Thoracic aorta (tissue), 2 donors: ENCODE measurements at places on chromosomes 1 and 21. TPM values are rescaled to one million over a fixed set of nuclear protein-coding genes. Genes with fewer than 3 reads are reported as not detected.

GRCh38 chr1:82108843-82109242 lies 308.1 kb downstream of the ADGRL2 start:
- H3K36me3 ChIP-seq = no peaks in the 10 kb centered on the region
- H3K4me1 ChIP-seq = peaks cover 14% of the 10 kb centered on the region
- H3K4me3 ChIP-seq = no peak overlapping the region
- H3K27me3 ChIP-seq = no peaks in the 10 kb centered on the region

GRCh38 chr21:45617021-45617921 lies 26.3 kb upstream of the PCBP3 start:
- H3K27me3 ChIP-seq = no peaks in the 10 kb centered on the region
- H3K4me1 ChIP-seq = no peaks in the 10 kb centered on the region

DNA sequence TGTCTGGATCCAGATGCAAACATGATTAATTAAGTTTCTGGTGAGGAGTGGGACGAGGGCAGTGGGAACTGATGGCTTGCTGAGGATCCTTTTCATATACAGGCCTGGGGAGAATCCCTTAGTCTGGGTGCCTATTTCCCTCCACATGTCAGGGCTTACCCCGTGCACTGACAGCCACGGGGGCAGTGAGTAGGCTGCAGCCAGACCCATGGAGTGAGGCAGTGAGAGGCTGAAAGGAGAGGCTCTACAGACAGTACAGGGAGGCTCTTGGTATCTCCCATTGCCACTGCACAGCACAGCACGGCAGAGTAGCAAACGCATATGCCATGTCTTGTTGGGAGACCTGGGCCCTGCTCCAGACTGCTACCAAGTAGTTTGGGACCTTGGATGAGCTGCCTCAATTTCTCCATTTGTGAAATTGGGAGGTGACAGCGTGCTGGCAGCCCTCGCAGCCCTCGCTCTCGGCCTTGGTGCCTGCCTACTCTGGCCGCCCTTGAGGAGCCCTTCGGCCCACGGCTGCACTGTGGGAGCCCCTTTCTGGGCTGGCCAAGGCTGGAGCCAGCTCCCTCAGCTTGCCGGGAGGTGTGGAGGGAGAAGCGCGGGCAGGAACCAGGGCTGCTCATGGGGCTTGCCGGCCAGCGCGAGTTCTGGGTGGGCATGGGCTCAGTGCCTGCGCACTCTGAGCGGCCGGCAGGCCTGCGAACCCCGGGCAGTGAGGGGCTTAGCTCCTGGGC lies 35.3 kb upstream of the HAO2 start:
- H3K27ac ChIP-seq = no peak overlapping the region
- no peak overlapping the region for H3K4me3 ChIP-seq
- H3K27me3 ChIP-seq = no peaks in the 10 kb centered on the region
- H3K4me1 ChIP-seq = no peaks in the 10 kb centered on the region
- H3K36me3 ChIP-seq = no peaks in the 10 kb centered on the region

GRCh38 chr1:110309139-110309538 lies 30.0 kb upstream of the RBM15 start:
- H3K27ac ChIP-seq = no peak overlapping the region
- no peaks in the 10 kb centered on the region for H3K4me1 ChIP-seq
- no peak for DNase-seq
- H3K27me3 ChIP-seq = no peaks in the 10 kb centered on the region
- no peak overlapping the region for H3K4me3 ChIP-seq
- no peaks in the 10 kb centered on the region for H3K36me3 ChIP-seq

Gene C1orf122
- 96.0 TPM for total RNA-seq

Gene RUNX3
- total RNA-seq = 6.8 TPM
